ENCODE measurements at places on chromosomes 16 and 17.

- DNase-seq = no peak
Measured at GRCh38 chr16:3696425-3697218, 20.7 kb downstream of the TRAP1 start.

GRCh38 chr16:88700636-88701482 lies 5.3 kb downstream of the RNF166 start:
- peak; percentile 97 for DNase-seq

DNA sequence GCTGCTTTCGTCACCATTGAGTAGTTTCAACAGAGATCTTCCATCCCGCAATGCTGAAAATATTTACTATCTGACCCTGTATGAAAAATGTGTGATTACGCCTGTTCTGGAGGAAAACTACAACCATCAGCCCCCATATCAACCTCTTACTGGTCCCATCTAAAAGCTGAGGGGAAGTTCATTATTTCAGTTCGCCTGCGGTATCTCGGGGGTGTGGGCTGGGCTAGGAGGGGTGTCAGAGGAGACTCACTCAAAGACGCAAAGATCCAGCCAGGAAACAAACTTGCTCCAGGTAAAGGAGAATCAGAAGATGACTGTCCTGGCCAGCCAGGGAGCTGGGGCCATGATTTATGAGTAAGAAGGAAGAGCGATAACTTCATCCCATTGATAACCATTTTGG lies 13.7 kb downstream of the CACNG1 start:
- DNase-seq = no peak

- DNase-seq = no peak
Measured at GRCh38 chr16:1026057-1026783, 44.6 kb downstream of the SOX8 start.

- DNase-seq = no peak
Measured at GRCh38 chr17:45967378-45967777, 31.7 kb upstream of the STH start.

- DNase-seq = no peak
Measured at GRCh38 chr16:13064821-13065220, 163.4 kb downstream of the SHISA9 start.

DNA sequence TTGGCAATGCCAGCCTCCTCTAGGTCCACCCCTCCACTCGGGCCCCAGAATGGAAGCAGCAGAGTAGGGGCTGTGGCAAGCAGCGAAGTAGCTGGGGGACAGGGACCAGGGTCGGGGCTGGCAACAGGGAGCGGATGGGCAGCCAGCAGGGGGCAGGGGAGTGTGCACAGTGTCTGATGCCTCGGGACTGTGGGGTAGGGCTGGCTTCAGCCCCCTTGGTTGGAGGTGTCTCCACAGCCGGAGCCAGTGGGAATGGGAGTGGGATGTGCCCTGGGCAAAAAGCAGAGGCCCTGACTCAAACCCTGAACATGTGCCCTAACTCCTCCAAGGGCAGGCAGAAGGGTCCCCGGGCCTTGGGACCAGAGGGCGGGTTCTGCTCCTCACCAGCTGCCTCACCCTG lies 18.5 kb upstream of the ARHGAP27 start:
- no peak for DNase-seq

- DNase-seq = no peak
Measured at GRCh38 chr16:23188911-23189310, 6.4 kb downstream of the SCNN1G start.

DNA sequence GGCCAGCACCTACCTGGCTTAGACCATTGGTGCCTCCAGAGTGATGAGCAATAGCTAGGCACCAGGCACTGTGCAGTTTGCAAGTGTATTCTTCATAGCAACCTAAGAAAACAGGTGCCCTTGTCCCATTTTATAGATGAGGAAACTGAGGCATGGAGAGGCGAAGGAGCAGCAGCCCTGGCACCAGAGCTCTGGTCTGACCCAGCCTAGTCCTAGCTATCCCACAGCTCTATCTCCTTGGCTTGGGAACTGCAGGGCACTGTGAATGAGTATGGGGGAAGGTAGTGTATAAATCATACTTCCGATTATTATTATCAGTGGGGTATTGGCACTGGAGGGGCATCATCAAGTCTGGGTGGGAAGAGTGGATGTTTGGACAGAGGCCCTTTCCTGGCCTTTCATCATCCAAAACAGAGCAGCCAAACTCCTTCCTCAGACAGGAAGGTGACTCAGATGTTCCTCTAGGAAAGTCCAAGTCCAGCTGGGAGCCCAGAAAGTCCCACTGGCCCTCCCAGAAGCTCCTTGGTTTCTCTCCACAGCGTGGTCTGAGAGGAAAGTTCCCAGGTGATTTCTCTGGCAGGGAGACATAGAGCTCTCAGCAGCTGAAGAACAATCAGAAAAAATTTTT lies 32.0 kb upstream of the PLLP start:
- peak; percentile 97 for DNase-seq

GRCh38 chr17:5785338-5785737 lies 201.0 kb upstream of the NLRP1 start:
- peak; percentile 84 for DNase-seq

GRCh38 chr17:16381496-16381820 lies 567 bp downstream of the UBB start:
- peak; percentile 64 for DNase-seq

DNA sequence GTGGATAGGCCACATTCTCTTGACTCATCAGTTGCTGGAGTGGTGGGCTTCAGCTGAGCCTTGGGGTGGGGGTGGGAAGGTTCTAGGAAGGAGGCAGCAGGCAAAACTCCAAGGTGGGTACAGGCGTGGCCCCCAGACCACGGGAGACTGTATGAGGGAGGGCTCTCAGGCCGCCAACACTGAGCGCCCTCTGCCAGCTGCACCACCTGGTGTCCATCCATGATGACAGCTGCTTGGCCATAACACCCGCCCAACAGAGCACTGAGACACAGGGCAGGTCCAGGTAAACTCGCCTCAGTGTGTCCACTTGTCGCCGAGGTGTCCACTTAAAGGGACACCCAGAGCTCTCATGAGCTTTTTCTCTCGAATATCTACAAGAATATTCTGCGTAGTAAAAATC lies 133.5 kb downstream of the C16orf95 start:
- no peak for DNase-seq

- DNase-seq = no peak
Measured at GRCh38 chr17:6706996-6707395, 6.2 kb downstream of the SLC13A5 start.

DNA sequence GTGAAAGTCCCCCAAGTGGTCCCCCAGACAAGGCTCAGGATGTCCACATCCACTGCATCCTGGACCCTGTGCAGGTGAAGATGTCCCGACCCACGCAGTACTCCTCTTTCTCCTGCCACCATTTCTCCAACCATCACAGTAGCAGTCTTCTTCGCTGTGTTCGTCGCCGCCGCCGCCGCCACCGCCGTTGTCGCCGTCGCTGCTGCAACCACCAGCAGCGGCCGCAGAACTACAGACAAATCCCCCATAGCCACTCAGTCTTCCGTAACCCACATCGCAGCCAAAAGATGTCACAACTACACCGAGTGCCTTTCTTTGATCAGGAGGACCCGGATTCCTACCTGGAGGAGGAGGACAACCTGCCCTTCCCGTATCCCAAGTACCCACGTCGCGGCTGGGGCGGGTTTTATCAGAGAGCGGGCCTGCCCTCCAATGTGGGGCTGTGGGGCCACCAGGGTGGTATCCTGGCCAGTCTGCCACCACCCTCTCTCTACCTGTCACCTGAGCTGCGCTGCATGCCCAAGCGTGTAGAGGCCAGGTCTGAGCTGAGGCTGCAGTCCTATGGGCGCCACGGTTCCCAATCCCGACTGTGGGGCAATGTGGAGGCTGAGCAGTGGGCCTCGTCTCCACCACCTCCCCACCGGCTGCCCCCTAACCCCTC lies 917 bp downstream of the SPEM2 start:
- no peak for DNase-seq

DNA sequence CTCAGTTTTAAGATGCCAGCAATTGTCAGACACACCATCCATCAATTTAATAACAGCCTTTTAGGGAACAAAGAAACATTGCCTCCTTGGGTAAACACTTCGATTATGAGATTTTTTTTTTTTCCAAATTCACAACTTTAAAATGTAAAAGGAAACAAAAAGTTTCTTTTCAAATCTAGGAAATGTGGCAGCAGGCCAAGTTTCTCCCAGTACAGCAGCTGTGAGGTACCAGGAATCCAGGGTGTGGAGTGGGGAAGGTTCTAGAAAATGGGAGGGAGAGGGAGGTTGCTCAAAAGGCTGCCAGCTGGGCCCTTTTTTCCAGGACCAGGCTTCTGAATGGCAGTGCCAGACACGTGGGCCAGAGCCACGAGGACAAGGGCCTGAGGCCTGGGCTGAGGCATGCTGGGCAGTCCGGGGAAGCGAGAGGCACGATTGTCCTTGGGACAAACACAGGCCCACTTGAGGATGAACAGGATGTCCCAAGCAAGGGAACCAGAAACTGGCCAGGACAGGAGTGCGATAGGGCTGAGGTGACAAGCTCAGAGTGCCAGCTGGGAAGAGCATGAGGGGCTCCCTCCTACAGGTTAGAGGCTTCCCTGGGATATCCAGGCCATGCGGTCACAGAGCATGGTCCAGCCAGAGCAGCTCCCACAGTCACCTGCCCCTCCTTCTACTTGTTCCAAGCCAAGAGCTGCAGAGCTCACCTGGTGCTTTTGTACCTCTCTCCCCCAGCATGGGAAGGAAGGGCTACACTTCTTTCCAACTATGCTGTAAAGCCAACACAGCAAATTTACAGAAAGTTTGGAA lies 215.1 kb downstream of the KATNIP start:
- DNase-seq = no peak

- no peak for DNase-seq
Measured at GRCh38 chr16:74073456-74073855, 223.2 kb upstream of the PSMD7 start.

- DNase-seq = no peak
Measured at GRCh38 chr17:10713318-10713717, 15.9 kb downstream of the ADPRM start.

- no peak for DNase-seq
Measured at GRCh38 chr17:75024686-75025397, 12.4 kb downstream of the MRPL58 start.

DNA sequence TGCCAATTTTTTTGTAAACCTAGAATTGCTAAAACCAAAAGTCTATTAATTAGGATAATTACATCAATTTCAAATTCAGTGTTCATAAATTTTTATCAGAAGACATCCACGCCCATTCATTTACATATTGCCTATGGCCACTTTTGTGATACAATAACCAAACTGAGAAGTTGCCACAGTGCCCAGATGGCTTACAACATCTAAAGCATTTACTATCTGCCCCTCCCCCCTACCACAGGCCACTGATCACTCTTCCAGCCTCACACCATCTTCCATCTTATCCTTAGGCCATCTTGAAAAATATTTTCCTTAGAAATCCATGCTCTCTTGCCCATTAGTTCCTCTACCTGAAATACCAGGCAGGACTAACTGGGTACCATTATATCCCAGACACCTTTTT lies 6.3 kb upstream of the PRKAR1A start:
- no peak for DNase-seq

- DNase-seq = no peak
Measured at GRCh38 chr17:68461589-68461988, 4.3 kb upstream of the WIPI1 start.

DNA sequence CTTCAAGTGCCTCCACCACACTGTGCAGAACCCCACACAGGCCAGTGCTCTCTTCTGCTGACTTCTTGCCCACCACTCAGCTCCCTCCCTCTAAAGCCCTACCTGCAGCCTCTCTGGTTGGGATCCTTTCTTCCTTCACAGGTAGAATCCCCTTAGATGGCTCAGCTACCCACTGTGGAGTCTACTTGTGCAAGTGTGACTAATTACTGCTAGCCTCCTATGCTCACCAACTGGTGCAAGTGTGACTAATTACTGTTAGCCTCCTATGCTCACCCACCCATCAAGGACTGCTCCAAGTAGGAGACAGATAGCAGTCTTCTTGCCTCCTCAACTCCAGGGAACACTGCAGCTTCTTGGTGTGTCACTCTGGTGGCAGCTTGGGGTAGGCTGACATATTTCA lies 43.6 kb downstream of the TEX14 start:
- DNase-seq = no peak

GRCh38 chr16:20773679-20774078 lies 9.9 kb downstream of the ACSM3 start:
- DNase-seq = no peak

DNA sequence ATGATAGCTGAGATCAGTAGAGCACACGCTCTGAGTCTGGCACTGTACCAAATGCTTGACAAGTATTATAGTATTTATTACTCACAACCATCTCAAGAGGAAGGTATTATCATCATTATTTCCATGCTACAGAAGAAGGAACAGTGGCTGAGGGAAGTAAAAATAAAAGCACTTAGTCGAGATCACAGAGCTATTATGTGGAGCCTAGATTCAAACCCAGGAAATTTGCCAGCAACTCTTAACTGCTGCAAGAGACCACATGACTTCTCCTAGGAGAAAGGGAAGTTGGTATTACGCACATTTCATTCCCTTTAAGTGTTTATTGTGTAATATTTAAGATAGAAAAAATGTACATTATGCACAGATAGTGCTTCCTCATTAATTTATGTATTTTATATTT lies 1.0 kb upstream of the RHOT1 start:
- no peak for DNase-seq

GRCh38 chr16:11501632-11502031 lies 85.1 kb downstream of the LITAF start:
- no peak for DNase-seq

GRCh38 chr17:82345151-82345976 lies 11.8 kb upstream of the SECTM1 start:
- DNase-seq = no peak

- DNase-seq = no peak
Measured at GRCh38 chr17:19716108-19717030, at the start of gene SLC47A2. SLC47A2 (minus strand) TSS chr17:19716584; CDS start chr17:19716555, 29 bp downstream.

Measured in lung microvascular endothelial cell (primary cell).